ENCODE measurements at places on chromosomes 13 and 19. TPM values are rescaled to one million over a fixed set of nuclear protein-coding genes. Genes with fewer than 3 reads are reported as not detected.

The CYP2F1 gene
- total RNA-seq = not detected

The ZNF418 gene
- 10.3 TPM for total RNA-seq

The SLC7A9 gene
- total RNA-seq = not detected

The CGB8 gene
- not detected for total RNA-seq

The TMPRSS9 gene
- not detected for total RNA-seq

The LRRC4B gene
- total RNA-seq = 2.0 TPM

The SPATA13 gene
- 13.4 TPM for total RNA-seq

The GRIN3B gene
- total RNA-seq = 2.3 TPM

The ZFR2 gene
- total RNA-seq = not detected

The TNFSF9 gene
- total RNA-seq = 1.3 TPM

The EHD2 gene
- 244 TPM for total RNA-seq

Data from smooth muscle cell of trachea (primary cell).